GM12865 (cell line): ENCODE measurements at places on chromosomes 16 and 17.

GRCh38 chr17:54813896-54814295 lies 86.8 kb upstream of the TOM1L1 start:
- no peak for DNase-seq

DNA sequence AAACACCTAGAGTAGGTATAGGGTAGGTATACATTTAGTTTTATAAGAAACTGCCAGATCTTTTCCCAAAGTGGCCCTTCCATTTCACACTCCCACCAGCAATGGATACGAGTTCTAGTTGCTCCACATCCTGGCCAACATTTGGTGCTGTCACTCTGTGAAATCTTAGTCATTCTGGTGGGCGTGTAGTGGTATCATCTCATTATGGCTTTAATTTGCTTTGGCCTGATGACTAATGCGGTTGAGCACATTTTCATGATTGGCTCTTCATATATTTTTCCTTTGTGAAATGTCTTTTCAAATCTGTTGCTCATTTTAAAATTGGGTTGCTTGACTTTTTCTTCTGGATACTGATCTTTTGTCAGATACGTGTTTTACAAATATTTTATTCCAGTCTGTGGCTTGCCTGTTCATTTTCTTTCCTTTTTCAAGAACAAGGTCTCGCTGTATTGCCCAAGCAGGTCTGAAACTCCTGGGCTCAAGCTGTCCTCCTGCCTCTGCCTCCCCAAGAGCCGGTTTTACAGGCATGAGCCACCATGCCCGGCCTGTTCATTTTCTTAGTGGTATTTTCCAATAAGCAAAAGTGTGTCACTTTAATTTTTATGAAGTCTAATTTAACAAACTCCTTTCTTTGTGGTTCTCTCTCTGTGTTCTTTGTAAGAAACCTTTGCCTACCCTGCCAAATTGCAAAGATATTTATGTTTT lies 192.4 kb downstream of the SEC14L1 start:
- no peak for DNase-seq

- peak; percentile 92 for DNase-seq
Measured at GRCh38 chr16:89422527-89422904, 67.8 kb downstream of the ANKRD11 start.

DNA sequence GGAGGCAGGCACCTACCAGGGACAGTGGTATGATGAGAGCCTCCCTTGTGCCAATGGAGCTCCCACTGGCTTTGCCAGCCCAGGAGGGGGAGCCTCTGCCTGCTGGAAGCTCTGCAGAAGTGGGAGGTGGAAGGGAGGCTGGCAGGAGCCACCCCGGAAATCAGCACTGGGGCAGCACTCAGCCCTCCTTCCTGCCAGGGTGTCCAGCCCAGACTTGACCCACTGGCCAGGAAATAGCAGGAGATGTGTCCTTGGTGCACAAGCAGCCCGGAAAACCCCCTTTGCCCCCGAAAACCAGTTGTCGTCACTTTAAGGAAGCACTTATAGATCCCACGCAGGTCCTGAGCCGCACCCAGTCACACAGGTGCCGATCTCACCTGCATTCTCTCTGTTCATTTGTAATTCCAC lies 49.3 kb upstream of the CACNG4 start:
- peak; percentile 21 for DNase-seq

GRCh38 chr16:85527042-85527766 lies 85.9 kb upstream of the GSE1 start:
- DNase-seq, result no peak

DNA sequence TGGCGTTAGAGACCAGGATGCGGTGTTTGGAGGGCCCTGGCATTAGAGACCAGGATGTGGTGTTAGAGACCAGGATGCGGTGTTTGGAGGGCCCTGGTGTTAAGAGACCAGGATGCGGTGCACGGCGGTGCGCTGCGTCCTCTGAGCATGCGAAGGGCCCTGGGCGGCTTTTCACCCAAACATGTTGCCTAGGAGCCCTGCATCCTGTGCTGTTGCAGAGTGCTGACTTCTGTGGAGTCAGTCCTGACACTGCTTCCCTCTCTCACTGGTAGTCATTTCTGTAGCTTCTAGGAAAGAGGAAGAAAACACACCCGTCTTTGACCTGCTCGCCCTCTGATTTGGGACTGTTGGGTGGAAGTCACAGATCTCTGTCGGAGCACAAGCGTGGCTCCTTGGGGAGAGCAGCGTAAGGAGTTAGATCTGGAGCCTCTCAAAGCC lies 141.2 kb downstream of the LAT start:
- DNase-seq, result peak; percentile 6

DNA sequence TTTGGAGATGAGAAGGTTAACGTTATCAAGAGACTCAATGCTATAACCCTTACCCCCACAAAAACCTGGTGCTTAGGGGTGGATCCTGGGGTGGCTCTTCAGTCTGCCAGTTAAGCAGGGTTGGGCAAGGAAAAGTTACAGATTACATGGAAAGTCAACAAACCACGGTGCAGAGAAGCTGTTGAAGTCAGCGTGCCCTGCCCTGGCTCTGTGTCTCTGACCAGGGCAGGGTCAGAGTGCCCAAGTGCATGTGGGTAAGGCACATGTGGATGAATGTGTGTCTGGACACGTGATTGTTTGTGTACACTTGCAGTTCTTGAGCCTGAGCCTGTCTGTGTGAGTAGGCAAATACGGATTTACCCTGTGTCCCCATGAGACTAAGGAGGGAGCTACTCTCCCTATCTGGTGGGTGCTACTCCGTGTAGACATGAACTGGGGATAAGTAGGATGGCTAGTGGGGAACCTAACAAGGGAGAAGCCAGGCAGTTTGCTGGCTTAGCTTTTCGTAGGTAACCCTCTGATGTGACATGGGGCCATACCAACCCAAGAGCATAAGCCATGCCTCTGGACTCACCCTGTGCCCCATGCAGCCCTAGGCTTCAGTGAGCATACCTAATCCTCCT lies 5.5 kb downstream of the IGFBP4 start:
- DNase-seq, result no peak
